ENCODE measurements at places on chromosomes 1 and 21.

- ATAC-seq: no peak
Observed at GRCh38 chr1:193210996-193211395, 24.6 kb upstream of the B3GALT2 start.

DNA sequence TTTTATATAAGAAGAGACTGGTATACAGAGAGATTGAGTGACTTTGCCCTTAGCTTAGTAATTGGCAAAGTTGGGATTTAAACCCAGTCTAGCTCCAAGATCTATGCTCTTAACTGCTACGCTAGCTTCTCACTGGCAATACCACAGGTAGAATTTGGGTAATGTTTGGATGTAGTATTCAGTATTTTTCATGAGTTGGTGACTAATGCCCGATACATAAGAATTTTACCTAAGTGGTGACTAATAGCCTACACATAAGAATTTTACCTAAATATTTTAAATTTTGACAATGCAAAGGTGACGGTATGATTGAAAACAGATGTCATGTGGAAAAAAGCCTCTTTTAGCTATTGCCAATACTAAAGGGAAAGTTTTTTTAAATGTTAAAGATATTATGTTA, 24.3 kb downstream of the GPSM2 start:
- ATAC-seq: no peak

DNA sequence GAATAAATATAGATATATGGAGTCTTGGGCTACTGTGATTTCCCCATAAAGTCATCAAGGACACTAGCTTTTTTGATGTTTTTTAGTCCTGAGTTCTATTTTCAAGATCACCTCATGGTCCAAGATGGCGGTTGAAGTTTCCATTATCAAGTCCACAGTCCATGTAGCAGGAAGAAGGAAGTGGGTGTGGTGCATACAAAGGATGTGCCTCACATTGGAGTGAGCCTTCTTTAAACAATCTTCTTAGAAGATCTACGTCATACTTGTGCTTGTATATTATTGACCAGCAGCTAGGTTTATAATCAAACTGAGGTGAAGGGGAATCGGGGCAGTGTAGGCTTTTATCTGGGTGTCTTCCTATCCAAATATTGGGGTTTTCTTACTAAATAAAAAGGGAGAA, 93.4 kb downstream of the FGGY start:
- no peak for ATAC-seq

- ATAC-seq: no peak
Observed at GRCh38 chr1:239677362-239677761, 291.0 kb downstream of the CHRM3 start.

- no peak for ATAC-seq
Observed at GRCh38 chr1:101854271-101854670, 142.5 kb downstream of the OLFM3 start.
